ENCODE measurements at places on chromosomes 7 and 10. TPM values are rescaled to one million over a fixed set of nuclear protein-coding genes. Genes with fewer than 3 reads are reported as not detected.

- no peak for DNase-seq
These were observed 649.2 kb upstream of the C7orf33 start for GRCh38 chr7:147941381-147941780.

GSDME gene
- 13.9 TPM for polyA plus RNA-seq

- DNase-seq: no peak
These were observed 262.7 kb upstream of the PHYHIPL start for GRCh38 chr10:58913717-58914116.

DNA sequence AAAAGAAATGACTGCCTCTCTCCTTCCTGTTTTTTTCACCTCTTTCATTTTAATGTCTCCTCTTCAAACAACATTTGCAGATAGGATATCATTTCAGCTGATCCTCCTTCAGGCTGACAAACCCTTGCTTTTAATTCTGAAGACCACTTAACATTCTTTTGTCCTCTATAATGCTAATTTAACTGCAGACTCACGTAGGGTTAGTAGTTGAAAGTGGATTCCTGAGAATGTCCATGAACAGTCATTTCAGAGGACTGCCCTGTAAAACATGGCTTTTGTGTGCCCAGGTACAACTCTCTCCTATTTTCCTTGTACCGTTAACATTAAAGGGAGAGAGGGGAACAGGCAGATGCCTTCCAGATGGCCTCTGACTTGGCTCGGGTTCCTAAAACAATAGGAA is 524.4 kb downstream of the SDK1 start:
- no peak for DNase-seq
